Activated naive CD4-positive, alpha-beta T cell treated with anti-CD3 and anti-CD28 coated beads, Interleukin-2, amount 50 U/mL, for 16 hours (primary cell): ENCODE measurements at places on chromosomes 4 and X.
A peak's percentile ranks its signal among the peaks of the same experiment; 100 is the strongest.

GRCh38 chr4:20428436-20429160 lies 176.9 kb downstream of the SLIT2 start:
- DNase-seq: no peak

- DNase-seq: no peak
These were observed 13.6 kb upstream of the FREM3 start for GRCh38 chr4:143713955-143714625.

DNA sequence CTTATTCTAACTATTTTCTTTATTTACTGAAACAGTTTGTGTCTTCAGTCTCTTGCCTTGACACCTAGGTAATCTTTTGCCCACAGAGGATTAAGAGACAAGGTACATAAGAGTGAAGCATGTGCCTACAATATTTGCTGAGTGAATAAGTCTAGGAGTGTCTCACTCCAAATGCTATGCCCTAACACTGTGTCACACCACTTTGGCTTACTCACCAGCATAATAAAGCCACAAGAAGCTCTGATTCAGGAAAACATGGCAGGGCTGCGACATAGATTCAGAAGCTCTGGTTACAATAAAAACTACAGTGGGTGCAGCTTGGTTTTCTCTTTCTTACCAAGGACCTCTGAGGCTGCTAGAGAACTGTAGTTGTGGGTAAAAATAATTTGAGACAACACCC lies 127.1 kb downstream of the RBM46 start:
- DNase-seq: no peak

DNA sequence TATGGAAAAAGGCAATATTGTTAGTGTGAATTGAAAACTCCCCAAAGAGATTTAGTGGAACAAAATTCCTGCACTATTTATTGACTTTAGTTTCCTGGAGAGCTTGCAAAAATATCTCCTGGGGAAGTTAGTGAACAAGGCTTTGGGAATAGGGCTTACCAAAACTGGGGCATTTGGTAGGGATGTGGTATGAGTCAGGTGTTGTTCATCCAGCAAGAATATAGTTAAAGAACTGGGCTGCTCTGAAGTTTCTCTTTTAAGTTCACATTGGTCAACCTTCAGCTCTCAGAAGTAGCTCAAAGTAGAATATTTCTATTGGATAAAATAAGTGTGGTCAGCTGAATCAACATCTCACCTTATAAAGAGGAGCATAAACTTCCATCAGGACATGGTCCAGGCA lies 185.0 kb downstream of the CPE start:
- no peak for DNase-seq

GRCh38 chr4:179353786-179354185 lies 1911.5 kb upstream of the AGA start:
- no peak for DNase-seq

DNA sequence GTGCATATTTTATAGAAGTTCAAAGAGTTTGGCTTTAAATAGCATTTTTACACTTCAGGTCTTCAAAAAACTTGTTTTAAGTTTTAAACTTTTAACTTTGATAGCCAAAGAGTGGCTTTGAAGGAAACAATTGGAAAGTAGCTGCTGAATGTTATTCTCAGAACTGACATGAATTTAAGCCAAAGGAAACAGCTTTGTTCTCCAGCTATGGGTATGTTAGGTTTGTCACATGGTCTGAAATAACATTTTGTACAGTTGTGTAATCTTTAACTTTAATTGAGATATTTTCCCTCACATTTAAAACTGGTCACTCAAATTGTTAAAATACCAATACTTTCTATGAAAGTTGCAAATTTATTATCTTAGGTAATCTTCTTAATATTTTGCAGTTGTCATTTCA lies 564.7 kb downstream of the IL15 start:
- DNase-seq: no peak

- DNase-seq: peak; percentile 57
These were observed 9.7 kb upstream of the GEMIN8 start for GRCh38 chrX:14039344-14039743.

- DNase-seq: no peak
These were observed 562.3 kb upstream of the DIPK2B start for GRCh38 chrX:45762699-45763647.

DNA sequence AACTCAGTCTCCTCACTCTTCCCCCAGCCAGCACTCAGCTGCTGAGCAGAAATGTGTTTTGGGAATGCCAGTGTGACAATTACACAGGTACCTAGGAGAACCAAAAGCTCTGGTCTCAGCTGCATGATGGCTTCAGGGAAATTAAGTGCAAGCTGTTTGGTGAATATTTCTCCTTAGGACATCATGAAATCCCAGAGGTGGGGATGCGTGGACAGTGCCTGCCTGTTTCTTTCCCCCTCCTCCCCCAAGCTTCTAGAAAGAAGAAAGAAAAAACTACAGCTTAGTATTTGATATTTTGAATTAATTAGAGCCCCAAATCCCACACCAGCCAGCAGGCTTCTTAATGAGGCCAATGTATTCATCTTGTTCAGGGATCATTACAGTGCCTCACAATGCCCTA lies 243.0 kb downstream of the IDS start:
- DNase-seq: no peak

DNA sequence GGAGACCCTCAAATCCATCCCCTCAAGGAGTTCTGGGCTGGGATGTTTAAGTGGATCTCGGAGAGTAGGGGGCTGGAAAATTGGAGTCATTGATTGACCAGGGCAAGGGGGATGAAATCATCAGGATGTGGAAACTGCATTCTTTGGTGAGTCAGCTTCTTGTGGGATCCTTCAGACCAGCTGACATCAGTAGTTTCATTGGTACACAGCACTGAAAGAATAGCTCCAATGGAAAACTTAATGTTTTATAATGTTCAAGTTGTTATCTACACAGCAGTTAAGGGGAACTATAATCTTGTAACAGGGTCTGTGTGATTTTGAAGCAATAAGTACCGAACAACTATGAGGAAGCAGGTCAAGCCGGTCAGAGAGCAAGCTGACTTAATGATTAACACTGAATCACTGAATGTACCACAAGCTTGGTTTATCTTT lies 506.1 kb downstream of the RPA4 start:
- DNase-seq: no peak

DNA sequence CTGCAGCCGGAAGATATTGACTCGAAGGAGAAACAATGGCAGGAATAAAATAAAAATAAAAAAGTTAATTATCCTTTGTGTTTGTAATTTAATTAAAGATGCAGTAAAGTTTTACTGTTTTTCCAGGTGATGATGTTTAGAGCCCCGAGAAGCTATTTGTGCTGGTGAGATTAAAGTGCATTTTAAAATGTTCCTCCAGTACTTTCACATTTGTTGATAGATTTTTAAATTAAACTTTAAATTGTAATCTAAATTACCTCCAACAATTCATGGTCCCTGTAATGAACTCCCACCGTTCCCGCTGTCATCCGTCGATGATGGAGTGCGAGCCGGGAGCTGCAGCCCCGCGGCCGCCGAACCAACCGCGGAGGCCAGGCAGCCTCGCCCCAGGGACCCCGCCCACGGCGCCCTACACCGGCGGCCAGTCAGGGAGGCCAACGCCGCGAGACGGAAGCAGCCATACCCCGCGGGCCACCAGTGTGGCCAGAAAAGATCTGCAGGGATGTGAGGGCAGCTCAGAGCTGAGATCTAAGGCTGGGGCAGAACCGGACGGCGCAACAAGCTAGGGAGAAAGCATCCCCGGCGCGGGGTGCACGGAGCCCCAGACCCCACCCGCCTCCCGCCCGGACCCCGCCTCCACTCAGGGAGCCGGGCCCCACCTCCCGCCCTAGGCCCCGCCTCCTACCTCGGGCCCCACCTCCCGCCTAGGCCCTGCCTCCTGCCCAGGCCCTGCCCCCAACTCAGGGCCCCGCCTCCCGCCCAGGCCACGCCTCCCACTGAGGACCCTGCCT lies 104.0 kb downstream of the FAM53A start:
- DNase-seq: peak; percentile 87

DNA sequence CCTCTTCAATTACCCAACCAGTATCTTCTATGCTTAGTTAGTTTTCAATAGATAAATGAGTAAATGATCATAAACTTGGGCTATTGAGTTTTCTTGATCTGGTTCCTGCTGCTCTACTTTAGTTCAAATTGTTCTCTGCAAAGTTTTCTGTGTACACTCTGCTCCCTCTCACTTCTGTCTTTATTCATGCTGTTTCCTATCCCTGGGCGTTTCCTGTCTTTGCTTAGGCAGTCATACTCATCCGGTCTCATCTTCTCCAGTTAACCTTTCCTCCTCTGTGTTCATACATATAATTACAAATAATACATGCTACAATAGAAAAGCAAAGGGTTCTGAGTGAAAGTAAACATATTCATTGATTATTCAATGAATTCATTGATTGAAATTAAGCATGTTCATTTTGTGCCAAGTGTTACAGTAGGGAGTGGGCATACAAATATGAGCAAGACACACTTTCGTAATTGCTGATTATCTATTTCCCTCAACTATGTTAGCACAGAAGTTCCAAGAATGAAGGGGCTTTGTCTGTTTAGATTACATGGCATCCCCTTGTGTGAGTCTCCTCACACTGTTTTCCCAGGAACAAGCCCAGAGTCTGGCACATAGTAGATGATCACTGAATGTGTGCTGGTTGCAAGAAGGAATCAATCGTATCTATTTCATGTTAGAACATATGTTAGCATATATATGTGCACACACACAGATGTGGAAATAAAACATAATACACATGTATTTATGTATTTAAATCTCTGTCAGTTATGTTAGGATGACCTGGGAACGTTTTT lies 1.1 kb downstream of the RAB39B start:
- DNase-seq: no peak

DNA sequence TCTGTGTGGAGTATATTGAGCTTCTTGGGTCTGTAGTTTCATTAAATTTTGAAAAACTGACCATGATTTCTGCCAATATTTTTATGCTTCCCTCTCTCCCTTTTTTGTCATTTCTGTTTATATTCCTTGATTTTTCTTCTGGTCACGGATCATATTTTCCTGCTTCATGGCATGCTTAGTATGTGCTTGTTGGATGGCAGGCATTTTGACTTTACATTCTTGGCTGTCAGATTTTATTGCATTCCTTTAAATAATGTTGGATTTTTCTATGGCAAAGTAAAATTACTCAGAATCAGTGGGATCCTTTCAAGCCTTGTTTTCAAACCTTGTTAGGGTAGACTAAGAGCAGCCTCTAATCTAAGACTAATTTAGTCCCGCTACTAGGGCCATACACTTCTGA lies 531.8 kb downstream of the IL15 start:
- DNase-seq: no peak

DNA sequence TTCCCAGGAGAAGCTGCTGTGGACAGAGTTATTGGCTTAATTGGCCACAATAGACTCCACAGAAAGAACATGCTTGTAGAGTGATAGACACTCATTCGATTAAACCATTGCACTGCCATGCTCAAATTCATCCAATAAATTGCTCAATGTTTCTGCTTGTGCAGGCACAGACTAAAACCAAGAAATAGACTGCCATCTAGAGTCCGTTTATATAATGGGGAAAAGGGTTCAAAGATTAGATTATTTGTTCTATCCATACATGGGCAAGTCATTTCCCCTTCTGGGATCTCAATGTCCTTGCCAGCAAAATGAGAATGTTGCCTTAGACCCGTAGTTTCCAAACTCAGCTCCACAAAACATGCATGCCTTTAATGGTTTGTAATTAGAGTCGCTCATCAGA lies 8.7 kb downstream of the SMIM10 start:
- no peak for DNase-seq

DNA sequence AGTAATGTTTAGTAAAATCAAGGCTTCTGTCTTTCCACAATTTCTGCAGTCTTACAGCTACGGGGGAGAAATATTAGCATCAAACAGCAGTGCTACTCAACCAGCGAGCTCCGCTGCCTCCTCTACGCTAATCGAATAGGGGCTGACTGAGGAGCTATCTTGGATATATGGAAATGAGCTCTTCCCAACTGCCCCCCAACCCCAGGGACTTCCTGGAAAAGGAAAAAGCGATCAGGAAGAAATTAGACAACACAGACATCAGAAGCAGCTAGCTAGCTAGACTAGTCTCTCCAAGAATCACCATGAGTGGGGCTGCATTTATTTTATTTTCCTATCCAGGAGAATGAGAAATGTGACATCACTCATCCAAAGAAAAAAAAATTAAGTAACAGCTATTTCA lies 7.6 kb downstream of the NKX6-1 start:
- no peak for DNase-seq

DNA sequence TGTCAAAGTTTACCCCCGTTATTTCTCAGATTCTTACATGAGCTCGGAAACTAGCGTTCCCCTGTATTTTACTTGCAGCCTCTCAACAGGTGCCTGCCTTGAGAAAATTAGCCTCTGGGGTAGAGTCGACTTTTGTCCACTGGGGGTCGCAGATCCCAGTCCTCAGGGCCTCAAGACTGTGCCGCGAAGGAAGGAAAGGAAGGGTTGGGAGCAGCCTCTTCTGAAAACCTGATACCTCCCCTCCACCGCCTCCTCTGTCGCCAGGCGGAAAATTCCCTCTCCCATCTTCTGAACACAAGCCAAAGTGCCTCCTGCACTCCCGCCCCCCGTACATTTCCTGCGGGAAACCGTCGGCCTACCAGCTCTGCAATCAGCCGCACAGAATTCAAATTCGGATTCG lies 44.4 kb upstream of the TMSB15B start:
- DNase-seq: peak; percentile 47

DNA sequence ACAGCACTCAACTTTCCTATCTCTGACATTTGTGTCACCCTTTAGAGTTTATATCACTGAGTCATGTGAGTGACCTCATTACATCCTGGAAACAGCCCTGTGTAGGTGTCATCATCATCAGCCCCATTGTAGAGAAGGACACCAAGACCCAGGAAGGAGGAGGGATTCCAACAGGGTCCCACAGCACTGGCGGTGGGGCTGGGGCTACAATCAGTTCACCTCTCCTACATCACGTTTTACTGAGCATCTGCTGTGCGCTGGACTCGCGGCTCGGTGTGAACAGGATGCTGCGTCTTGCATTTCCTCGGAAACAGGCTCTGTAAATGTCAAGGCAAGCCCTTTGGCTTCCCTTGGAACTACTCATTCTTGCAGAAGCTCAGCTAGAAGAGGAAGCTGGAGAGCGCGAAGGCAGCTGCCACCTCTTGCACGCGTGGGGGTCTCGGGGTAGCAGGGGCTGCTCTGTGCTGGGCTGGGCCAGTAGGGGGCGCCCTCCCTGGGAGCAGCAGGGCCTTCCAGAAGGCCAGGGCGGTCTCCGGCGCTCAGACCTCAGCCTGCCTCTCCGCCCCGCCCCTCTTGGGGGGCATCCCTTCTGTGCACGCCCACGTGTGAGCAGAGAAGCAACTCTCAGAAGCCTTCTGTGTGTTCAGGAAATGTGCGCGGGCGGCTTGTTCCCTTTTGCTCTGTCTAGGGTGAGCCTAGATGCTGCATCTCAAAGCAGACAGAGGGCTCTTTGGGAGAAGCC lies 29.0 kb downstream of the REELD1 start:
- peak; percentile 62 for DNase-seq
